ENCODE measurements at places on chromosomes 16 and 17.

- no peak for DNase-seq
Observed at GRCh38 chr16:47519996-47520679, 59.0 kb downstream of the PHKB start.

GRCh38 chr17:71926746-71927398 is 193.9 kb upstream of the SOX9 start:
- DNase-seq: no peak

- no peak for DNase-seq
Observed at GRCh38 chr17:59494757-59495368, 70.5 kb upstream of the DHX40 start.

DNA sequence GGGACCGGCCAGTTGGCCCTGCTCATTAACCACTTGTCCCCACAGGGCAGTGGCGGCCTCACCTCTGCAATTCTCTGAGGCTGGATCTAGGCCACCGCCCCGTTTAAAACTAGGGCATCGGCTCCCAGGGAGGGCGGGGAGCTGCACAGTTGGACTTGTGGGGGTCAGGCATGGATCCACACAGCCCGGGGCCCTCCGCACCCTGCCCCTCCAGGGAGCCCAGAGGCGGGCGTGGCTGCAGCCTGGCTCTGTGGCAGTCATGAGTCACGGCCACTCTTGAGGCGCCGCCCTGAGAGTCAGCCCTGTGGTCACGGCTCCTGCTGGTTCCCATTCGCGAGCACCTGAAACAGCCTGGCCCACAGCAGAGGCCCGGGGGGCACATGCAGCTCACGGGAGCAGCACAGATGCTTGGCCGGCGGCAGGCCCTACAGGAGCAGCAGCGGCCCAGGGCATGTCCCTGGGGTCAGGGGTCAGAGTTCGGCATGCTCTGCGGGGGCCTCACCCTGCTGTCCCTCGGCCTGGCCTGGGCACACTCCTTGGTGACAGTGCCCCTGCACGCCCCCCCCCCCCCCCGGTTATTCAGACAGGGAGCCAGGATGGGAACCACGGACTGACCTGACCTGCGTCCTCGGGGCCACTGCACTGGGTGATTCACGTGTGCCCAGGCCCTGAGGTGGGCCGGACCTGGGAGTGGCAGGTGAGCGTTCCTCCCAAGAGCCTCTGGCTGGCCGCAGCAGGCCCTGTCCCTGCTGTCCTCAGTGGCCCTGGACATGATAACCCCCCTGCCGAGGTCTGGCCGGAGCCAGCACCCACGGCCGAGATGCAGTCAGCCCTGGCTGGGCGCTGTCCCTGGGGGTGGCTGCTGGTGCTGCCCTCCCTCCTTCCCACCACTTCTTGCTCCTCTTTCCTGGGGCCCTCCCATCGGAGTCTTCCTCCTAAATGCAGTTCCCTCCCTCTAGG is 8.2 kb downstream of the CAPN15 start:
- DNase-seq: no peak

- no peak for DNase-seq
Observed at GRCh38 chr16:7646821-7647500, 314.3 kb downstream of the RBFOX1 start.

GRCh38 chr17:12247761-12248160 is 227.1 kb downstream of the MAP2K4 start:
- no peak for DNase-seq

DNA sequence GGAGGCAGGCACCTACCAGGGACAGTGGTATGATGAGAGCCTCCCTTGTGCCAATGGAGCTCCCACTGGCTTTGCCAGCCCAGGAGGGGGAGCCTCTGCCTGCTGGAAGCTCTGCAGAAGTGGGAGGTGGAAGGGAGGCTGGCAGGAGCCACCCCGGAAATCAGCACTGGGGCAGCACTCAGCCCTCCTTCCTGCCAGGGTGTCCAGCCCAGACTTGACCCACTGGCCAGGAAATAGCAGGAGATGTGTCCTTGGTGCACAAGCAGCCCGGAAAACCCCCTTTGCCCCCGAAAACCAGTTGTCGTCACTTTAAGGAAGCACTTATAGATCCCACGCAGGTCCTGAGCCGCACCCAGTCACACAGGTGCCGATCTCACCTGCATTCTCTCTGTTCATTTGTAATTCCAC is 49.3 kb upstream of the CACNG4 start:
- no peak for DNase-seq

DNA sequence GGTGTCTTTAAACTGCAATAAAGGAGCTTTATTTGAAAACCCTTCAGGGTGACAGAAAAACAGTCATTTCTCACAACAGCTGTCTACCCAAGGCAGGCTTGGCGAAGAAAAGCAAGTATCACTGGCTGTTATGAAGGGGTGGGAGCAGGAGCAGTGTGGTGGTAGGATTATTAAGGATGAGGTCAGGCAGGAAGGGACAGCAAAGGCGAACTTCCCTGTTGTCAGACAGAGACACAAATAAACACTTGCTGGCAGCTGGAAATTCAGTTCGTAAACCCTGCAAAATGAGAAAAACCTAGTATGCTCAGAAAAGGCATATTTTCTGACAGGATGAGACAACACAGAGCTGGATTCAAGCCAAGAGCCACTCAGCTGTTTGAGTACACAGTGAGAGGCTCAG is 416.3 kb upstream of the CDH5 start:
- DNase-seq: no peak

DNA sequence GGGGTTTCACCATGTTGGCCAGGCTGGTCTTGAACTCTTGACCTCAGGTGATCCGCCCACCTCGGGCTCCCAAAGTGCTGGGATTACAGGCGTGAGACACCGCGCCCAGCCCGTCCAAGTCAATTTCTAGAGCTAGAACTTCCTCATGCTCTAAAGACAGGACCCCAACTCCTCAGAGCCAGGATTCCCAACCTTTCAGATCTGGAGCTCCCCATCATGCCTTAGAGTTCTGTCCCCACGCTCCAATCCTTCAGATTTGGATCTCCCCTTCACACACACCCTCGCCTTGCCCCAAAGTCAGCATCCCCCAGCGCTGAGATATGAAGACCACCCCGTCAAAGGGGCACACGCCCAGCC is 448 bp downstream of the KCTD19 start:
- no peak for DNase-seq

GRCh38 chr17:49015924-49016774 is 19.0 kb downstream of the IGF2BP1 start:
- no peak for DNase-seq

DNA sequence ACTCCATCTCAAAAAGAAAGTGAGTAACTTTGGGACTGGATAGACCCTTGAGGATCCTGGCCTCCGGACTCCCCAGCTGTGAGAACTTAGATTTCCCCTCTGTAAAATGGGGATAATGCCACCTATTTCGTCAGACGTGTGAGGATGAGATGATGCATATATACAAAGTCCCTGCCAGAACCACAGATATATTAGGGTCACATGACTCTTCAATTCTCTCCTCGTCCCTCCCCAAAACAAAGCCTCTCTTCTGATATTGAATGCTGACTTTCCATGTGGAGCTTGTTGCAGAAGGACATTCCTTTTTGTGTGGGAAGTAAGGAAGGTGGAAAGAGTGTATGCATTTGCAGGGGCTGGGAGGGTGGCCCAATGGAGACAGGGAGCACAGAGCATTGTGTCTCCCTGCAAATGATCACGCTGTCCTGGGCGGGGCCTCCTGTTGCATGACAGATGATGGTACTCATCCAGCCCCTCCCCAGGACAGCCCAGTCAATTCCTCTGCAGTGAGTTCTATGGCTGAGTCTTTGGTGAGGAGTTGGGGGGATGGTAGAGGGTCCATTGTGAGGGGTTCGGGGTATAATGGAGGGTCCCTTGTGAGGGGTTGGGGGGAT is 35.1 kb upstream of the MGAT5B start:
- no peak for DNase-seq

- peak; percentile 62 for DNase-seq
Observed at GRCh38 chr17:59331929-59332748, 684 bp downstream of the YPEL2 start.

DNA sequence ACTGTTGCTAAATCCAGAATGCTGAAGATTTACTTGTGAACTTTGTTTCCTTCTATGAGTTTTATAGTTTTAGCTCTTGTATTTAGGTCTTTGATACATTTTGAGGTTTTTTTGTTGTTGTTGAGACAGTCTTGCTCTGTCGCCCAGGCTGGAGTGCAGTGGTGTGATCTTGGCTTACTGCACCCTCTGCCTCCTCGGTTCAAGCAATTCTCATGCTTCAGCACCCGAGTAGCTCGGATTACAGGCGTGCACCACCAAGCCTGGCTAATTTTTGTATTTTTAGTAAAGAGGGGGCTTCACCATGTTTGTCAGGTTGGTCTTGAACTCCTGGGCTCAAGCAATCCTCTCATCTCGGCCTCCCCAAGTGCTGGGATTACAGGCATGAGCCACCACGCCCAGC is 14.4 kb downstream of the TENT4B start:
- DNase-seq: no peak

GRCh38 chr16:49852279-49852678 is 3.6 kb downstream of the ZNF423 start:
- DNase-seq: no peak

DNA sequence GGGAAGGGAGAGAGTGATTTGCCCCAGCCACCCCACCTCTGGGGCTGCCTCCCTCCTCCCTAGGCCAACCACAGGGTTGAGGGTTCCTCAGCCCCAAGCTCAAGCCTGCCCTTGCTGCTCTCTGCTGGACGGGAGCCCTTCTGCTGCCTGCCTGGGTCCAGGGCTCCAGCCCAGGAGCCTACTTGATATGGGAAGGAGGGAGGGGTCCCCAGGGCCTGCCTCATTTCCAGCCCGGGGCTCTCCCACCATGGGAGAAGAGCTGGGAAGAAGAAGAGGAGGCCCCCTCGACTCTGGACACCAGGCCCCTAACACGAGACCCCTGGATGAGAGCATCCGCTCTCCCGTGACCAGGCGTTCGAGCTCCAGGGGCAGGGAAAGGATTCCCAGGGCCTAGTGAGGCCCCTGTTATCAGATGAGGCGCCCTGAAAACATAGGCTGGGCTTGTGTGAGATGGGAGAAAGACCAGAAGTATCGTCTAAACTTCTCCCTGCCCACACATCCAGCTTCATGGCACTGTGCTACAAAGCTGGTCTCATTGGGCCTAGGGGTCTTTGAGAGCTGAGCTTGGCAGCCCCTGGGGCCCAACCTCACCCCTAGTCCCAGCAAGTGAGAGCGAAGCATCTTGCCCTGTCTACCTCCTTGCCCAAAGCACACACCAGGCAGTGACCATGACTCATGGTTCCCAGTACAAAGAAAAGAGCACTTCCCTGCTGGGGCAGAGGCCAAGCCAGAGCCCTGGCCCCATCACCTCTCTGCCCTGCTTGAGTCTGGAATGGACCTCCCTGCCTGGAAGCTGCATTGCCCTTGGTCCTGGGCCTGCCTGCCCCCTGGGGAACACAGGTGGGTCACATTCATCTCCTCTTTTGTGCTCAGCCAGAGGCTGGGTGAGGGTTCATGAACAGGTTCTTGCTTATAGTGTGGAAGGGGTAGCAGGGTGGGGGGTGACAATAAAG is 987 bp downstream of the SLC16A5 start:
- DNase-seq: no peak

DNA sequence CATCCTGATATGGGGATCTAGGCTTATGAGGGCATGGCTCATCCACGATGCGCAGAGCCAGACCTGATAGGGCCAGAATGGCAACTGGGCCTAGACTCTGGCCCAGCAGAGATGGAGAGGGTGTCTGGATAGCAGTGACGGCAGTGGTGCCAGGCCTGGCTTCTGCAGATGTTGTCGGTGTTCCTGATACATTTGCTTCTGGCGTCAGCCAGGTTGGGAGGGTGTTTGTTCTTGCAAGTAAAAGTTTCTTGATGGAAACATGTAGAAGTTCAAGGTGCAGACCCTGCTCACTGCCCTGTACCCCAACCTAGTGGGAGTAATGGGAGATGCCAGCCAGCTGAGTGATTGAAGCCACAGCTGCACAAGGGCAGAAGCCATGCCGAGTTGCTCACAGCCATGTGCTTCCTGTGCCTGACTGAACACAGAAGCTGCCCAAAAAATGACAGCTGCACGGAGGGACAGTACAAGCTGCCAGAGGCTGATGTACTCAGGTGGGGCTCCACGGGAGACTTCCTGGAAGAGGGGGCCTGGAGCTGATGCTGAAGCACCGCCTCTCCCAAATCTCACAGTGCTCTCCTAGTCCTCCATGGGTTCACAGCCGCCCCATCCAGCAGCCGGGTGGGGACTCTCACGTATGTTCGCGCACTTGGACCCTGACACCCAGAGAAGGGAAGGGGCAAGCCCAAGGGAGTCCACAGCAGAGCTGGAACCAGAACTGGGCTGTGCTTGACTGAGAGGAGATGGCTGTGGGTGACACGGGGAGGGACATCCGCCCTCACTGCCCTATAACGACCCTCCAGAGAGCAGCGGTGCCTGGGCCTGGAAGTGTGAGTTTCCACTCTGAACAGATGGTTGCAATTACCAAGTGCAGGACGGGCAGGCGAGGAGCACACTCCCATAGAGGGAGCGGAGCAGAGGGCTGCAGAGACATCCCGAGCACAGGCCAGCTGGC is 78.7 kb downstream of the N4BP1 start:
- DNase-seq: no peak

DNA sequence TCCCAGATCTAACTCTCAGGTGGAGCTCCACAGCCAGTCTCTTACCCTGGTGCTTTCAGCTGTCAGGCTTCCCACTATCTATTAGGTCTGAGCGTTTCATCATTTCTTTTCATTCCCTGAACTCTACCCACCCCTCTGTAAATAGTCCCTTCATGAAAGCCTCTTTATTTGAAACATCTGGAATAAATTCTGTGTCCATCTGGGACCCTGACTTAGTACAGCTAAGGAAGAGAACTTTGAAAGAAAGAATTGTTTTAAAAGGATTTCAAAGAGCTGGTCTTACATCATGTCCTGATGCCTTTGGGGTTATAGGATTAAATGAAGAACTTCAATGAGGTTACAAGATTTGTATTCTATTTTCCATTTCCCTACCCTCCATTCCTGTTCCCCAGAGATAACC is 388.5 kb upstream of the CA10 start:
- no peak for DNase-seq

DNA sequence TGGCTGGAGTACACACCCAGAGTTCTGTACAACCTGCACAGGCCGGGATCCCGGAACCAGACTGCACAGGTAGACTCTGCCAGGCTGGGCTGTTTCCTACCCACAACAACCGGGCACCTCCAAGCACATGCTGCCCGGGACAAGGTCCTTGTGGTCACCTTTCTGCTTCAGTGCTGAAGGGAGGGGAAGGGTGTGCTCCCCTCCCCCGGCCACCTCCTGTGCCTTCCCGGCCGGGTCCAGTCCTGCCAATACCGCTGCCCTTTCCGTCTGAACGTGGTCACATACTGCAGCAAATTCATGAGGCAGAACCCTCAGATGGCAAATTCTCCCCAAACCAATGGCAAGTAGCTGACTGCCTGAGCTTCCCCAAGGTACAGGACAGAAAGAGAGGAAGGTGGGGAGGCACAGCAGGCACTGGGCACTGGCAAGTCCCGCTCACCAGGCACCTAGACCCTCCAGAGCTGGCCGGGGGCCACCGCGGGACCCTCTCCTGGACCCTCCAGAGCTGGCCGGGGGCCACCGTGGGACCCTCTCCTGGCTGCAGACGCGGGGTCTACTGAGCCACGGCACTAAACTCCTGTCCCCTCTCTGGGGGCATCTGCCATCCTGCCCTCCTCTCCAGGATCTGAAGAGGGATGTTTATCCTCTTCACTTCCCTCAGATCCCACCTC is 22.8 kb downstream of the SLC43A2 start:
- DNase-seq: no peak

GRCh38 chr17:81577278-81578000 is 25.3 kb upstream of the FAAP100 start:
- DNase-seq: no peak

Data from GM13976 (cell line).